Cortex of kidney (tissue), 1 donor: ENCODE measurements at places on chromosomes 11 and 22.

DNA sequence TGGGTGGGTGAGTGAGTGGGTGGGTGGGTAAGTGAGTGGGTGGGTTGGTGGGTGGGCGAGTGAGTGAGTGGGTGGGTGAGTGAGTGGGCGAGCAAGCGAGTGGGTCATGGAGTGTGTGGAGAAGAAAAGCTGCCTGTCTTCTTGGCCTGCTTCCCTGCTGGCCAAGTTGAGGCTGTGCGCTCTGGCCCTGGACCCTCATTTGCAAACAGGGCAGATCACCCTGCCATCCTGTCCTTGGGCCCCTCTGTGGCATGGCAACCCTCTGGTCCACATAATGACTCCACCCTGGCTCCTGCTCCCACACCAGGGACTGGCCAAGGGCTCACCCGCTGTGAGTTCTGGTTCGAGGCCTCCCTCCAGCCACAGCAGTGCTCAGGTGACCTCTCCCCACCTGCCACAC is 35.1 kb downstream of the CAPN1 start:
- DNase-seq = no peak

GRCh38 chr22:42222140-42222539 is 48.3 kb downstream of the TCF20 start:
- no peak for DNase-seq

- DNase-seq = no peak
These were observed 382 bp downstream of the C11orf54 start for GRCh38 chr11:93741882-93742226.

DNA sequence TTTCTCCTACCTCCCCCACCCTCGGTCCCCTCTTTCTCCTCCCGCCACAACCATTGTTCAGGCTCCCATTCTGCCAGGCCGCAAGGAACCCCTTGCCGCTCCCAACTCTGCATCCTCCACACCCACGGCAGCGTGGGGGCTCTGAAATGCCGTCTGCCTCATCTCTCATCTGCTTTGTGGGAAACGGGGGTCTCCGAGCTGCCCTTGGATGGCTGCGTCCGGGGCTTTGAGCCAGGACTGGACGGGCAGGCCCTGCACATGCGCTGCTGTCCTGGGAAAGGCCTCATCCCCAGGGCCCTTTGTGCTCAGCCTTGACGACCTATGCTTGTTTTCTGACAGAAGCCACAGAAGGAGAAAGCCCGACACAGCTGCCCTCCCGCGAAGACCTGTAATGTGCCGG is 8.5 kb downstream of the CRELD2 start:
- no peak for DNase-seq

DNA sequence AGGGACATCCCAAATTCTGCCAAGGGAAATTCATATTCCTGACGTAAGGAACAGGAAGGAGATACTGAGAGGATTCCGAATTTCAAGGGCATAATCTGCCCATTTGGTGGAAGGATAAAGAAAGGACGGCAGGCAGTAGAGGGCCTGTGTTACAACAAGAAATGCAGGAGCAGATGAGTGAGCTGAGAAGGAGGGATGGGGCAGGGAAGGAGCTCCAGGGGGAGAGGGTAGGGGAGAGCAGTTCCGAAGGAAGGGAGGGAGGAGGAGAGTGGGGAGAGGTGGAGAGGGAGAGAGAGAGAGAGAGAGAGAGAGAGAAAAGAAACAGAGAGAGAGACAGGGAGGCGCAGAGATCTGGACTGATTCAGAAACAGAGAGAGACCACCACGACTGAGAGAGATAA is 843 bp downstream of the OPCML start:
- no peak for DNase-seq

DNA sequence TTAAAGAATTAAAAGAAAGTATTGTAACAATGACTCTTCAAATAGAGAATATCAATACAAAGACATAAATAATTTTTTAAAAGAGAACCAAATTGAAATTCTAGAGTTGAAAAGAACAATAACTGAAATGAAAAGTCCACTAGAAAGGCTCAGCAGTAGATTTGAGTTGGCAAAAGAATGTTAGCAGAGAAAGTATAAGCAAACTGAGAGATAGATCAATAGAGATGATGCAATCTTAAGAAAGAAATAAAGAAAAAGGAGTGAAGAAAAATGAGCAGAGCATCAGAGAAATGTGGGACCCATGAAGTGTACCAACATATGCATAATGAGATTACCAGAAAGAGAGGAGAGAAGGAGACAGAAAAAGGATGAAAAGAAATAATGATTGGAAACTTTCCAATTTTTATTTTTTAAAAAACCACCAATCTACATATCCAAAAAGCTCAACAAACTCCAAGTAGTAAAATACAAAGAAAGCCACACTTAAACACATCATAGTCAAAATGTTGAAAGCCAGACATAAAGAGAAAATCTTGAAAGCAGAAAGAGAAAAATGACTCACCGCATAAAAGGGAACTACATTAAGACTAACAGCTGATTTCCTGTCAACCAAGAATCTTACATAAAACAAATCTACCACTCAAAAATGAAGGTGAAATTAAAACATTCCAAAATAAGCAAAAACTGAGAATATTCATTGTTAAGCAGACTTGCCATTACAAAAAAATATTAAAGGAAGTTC is 20.9 kb downstream of the NCF4 start:
- DNase-seq = no peak

DNA sequence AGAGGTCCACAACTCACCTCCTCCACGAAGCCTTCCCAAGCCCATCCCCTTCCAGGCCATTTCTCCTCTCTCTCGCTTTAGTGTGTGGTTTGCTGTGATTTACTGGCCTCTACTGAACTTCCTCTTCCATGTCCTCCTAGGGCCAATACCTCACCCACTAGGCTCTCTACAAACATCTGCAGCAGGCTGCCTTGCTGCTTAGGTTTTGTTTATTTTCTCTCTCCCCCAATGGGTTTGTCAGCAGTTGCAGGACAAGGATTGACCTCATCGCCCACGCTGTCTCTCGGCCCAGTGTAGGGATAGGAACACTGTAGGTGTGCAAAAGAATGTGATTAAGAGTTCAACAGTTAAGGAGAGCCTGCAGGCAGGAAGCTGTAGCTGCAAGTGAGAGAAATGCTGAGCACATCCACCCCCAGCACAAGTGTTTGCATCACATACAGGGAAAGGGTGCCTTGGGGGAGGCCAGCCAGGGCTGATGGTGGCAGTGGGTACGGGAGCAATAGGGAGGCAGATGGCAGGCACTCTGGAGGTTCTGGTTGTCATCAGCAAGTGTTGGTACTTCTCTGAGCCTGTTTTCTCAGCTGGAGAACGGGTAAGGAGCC is 1.4 kb downstream of the PC start:
- DNase-seq = no peak
